ENCODE measurements at places on chromosomes 5 and 9.

DNA sequence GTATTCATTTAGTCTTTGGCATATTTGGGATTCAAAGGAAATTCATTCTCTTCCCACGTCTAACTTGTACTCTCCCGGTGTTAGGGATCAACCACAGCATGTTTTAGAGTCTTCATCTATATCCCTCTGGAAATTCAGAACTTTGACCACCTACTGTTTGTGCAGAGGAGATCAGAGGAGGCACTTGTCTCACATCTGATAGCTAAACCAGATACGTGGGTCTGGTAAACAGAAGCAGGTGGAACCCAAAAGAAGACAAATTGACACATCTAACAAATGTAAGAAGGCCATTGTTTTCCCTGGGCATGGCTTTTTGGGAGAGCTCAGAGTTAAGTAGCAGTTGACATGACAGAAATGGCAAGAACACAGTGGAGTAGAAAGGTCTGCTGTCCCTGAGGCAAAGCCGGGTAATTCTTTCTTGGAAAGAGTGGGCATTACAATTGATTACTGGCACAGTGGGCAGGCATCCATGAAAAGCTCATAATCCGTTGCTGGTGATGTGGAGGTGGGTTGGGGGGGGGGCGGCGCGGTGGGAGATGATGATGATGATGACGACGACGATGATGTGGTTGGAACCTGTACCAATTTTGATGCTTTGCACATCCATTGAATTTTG lies 27.5 kb downstream of the PIP5K1B start:
- no peak for DNase-seq

DNA sequence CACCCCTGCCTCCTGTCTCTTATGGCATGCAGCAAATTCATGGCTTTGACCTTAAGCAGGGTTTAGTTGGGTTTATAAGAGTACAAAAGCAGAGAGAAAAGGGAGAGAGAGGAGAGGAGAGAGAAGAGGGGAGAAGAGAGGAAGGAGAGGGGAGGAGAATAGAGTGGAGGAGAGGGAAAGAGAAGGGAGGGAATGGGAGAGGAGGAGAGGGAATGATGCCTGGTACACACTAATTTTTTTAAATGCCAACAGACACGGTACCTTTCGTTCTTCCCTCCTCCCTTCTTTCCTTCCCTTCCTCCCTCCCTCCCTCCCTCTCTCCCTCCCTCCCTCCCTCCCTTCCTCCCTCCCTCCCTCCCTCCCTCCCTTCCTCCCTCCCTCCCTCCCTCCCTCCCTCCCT lies 48.7 kb downstream of the TNC start:
- DNase-seq, result no peak

GRCh38 chr9:69499959-69500358 lies 172.2 kb downstream of the APBA1 start:
- no peak for DNase-seq

- DNase-seq, result no peak
These were observed 492 bp downstream of the RABL6 start for GRCh38 chr9:136808075-136808805.

DNA sequence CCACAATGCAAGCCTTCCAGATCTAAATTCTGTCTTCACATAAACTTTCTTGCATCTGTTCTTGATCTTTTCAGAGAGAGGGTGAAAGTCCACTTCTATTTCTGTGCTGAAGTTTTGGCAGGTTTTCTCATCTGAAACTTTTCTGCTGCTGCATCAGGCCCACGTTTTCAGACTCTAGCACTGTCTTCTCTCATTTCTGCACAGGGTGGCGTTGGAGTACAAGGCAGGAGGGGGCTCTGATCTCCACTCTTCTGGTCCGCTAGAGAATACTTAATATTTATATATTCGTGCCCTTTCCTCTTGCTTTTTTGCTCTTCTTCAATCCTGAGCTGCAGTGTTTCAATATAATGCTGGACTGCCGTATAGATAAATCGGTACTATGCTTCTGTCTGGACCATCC lies 204.0 kb upstream of the PRDM9 start:
- DNase-seq, result no peak

DNA sequence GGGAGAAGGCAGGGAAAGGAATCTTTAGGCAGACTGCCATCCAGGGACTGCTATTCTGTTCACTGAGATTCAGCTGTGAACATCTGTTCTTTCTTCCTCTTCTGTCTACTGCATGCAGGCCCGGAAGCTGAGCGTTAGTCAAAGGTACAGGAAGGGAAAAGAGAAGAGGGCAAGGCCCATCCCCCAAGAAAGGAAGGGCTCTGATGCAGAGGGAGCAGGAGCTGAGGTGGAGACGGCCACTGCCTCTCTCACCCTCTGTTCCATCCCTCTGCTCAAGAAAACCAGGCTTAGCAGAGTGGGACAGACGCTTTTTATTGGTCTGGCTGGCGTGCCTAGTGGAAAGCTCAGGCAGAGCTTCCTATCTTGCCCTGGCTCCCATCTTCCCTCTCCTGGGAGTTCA lies 57.6 kb downstream of the PFDN1 start:
- no peak for DNase-seq

DNA sequence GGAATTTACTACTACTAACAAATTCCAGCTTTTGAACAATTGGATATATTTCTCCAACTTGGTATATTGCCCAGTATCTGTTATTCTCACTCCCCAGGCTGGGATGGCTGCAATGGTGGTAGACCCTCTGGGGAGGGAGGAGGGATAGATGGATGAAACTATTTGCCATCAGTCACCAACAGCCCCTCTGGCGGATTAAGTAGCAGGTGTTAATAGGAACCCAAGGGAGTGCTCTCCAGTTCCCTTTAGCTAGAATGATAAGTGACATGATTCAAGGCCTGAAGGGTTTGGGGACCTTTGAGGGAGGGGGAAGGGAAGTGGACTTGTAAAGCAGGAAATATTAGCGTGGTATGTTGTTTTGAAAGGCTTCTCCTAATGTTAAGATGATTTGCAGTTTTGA lies 824.0 kb upstream of the ARRDC3 start:
- DNase-seq, result no peak

- no peak for DNase-seq
These were observed 163.3 kb upstream of the RAD23B start for GRCh38 chr9:107119735-107120134.

DNA sequence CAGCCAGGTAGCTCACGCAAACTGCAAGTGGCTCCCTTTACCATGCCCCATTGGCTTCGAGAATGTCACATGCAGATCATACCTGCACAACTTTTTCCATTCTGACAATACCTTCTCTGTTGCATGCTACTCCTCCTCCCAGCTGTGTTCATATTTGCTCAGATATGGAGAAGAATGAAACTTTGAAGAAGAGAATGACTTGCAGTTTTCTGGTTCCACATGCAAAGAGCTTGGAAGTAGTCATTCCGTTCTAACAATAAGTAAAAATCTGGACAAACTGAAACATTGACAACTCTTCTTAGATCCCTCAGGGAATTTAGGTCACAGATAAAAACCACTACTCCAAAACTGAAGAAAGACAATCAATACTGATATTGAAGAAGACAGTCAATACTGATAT lies 49.6 kb upstream of the IRX1 start:
- no peak for DNase-seq

- no peak for DNase-seq
These were observed 376.6 kb downstream of the SPOCK1 start for GRCh38 chr5:137122558-137122957.

GRCh38 chr9:78856144-78856543 lies 559.2 kb downstream of the PSAT1 start:
- no peak for DNase-seq

- DNase-seq, result peak; percentile 14
These were observed 18.6 kb upstream of the MOB3B start for GRCh38 chr9:27548055-27548741.

DNA sequence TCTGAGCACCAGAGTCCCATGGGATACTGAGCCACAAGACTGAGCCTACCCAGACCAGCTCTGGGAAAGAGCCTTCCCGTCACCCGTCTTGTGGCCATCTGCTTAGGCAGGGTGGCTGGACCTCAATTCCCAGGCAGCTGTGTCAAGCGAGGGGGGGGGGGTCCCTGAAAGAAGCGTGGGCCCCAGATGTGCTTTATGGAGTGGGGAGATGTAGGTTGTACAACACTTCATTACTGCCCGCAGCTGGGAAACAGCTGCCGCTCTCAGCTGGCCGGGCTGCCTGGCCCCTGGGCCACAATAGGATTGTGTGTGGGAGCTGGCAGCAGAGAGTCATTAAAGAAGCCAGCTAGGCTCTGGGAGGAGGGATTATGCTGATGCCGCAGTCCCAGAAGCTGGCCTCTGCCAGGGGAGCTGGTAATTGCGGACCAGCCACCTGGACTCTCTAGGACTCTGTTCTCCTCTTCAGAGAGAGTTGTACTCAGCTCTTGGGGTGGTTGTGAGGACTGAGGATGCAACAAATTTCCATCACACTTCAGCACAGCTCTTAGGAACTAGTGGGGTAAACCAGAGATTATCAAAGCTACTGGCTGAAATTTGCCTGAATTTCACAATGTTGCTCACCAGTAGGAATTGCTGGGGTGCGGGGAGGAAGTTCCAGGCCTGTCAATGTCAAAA lies 145.4 kb downstream of the GADD45G start:
- DNase-seq, result no peak

GRCh38 chr5:83149671-83150070 lies 72.3 kb downstream of the XRCC4 start:
- no peak for DNase-seq

GRCh38 chr5:117454716-117455212 lies 880.1 kb upstream of the SEMA6A start:
- DNase-seq, result peak; percentile 56

Data from activated CD4-positive, alpha-beta T cell treated with anti-CD3 and anti-CD28 coated beads, Interleukin-2, amount 50 U/mL, for 16 hours (primary cell).